NCI-H1694 (cell line): ENCODE measurements at places on chromosomes 13 and 19.

- DNase-seq, result no peak
Observed at GRCh38 chr19:48685583-48685982, 10.2 kb upstream of the FUT2 start.

GRCh38 chr19:8366121-8366581 is 2.2 kb downstream of the ANGPTL4 start:
- no peak for DNase-seq

DNA sequence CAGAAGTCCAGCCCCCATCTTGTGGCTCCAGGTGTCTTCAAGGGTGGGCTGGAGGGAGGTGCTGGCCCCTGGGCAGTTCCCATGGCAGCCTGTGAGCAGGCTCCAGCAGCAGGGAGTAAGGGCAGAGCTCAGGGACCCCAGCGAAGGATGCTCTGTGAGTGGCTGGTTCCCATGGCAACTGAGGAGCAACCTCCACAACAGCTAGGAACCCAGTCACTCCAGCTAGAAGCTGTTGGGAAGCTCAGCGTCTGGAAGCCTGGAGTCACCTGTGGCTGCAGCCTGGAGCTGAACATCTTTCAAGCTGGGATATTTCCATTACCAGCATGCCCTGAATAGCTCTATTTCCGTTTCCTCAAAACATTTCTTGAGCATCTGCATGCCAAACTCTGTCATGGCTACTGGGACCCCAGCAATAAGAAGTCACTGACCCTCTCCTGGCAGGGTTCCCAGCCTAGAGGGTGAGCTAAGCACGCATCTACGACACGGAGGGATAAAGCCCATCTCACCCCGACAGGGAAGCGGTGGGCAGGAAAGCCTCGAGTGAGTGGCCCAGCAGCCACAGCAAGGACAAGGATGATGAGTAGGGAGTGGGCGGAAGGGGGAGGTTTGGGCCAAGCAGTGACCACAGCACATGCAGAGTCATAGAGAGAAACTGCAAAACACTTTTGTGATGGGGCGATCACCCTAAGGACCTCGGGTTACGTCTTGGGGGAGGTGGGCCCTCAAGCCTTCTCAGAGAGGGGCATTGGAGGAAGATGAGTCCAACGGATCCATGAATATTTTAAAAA is 52.6 kb downstream of the ALOX5AP start:
- no peak for DNase-seq

DNA sequence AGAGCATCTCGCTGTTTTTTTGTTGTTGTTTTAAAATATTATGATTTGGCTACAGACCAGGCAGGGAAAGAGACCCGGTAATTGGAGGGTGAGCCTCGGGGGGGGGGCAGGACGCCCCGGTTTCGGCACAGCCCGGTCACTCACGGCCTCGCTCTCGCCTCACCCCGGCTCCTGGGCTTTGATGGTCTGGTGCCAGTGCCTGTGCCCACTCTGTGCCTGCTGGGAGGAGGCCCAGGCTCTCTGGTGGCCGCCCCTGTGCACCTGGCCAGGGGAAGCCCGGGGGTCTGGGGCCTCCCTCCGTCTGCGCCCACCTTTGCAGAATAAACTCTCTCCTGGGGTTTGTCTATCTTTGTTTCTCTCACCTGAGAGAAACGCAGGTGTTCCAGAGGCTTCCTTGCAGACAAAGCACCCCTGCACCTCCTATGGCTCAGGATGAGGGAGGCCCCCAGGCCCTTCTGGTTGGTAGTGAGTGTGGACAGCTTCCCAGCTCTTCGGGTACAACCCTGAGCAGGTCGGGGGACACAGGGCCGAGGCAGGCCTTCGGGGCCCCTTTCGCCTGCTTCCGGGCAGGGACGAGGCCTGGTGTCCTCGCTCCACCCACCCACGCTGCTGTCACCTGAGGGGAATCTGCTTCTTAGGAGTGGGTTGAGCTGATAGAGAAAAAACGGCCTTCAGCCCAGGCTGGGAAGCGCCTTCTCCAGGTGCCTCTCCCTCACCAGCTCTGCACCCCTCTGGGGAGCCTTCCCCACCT is 183.3 kb downstream of the KDM4B start:
- no peak for DNase-seq

DNA sequence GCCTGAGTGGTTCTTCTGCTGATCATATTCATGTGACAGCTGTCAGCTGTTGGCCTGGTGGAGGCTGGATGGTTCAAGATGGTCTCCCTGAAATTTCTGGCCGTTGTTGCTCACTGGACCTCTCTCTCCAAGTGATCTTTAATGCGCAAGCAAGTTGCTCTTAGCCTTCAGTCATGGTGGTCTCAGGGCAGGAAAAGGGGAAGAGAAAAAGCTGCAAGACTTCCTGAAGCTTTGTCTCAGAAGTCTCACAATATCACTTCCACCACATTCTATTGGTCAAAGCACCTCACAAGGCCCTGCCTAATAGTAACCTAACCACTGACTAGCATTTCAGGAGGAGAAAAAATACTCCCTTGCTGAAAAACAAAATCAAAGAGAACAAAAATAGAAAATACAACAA is 1.6 kb upstream of the ZNF567 start:
- DNase-seq, result no peak

DNA sequence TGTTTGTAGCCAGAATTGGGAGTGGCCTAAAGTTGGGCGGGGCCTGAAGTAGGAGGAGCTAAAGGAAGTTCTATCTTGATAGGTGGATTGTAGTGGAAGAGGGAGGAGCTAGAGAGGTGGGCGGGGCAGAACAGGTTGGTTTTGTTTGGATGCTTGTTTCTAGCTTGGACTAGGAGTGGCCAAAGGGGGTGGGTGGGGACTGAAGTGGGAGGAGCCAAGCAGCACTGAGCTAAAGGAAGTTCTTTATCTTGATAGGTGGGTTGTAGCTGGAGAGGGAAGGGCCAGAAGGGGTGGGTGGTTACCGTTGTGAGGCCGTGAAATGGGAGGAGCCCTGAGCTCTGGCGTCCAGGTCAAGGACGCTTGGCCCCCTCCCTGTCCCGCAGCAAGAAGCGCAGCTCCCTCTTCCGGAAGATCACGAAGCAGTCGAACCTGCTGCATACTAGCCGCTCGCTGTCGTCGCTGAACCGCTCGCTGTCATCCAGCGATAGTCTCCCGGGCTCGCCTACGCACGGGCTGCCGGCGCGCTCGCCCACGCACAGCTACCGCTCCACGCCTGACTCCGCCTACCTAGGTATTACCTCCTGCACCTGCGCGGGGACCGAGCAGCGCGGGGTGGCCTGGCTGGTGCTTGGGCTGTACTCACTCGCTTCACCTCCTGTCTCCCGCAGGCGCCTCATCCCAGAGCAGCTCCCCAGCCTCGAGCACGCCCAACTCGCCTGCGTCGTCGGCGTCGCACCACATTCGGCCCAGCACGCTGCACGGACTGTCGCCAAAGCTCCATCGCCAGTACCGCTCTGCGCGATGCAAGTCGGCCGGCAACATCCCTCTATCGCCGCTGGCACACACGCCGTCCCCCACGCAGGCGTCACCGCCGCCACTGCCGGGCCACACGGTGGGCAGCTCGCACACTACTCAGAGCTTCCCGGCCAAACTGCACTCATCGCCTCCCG is 8.0 kb downstream of the DNASE2 start:
- DNase-seq, result peak; percentile 12

- peak; percentile 94 for DNase-seq
Observed at GRCh38 chr19:49690656-49691242, at the start of gene CPT1C. CPT1C (plus strand) TSS chr19:49691116; CDS start chr19:49692253, 1,137 bp downstream.

DNA sequence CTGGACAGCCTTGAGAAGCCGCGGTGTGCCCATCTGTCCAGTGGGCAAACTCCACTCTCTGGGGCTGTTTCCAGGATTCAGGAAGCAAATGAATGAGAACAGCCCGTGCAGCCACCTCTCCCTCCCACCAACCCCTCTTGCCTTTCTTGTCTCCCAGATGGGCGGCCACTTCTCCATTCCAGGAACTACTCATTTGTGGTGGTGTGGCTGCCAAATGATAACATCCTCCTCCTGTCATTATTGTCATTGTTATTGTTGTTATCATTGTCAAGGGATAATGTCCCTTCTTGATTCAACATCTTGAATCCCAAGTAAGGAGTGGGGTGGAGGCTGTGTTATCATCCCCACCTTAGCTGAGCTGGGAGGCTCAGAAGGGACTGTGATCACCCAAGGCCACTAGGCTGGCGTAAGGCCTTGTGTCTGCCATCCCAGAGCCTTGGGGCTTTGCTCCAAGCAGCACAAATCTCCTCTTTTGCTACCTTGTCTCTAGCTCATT is 1.6 kb downstream of the DNM2 start:
- no peak for DNase-seq

- DNase-seq, result no peak
Observed at GRCh38 chr13:95710313-95710712, 33.4 kb downstream of the DNAJC3 start.
